ENCODE measurements at places on chromosomes 6 and 20.

DNA sequence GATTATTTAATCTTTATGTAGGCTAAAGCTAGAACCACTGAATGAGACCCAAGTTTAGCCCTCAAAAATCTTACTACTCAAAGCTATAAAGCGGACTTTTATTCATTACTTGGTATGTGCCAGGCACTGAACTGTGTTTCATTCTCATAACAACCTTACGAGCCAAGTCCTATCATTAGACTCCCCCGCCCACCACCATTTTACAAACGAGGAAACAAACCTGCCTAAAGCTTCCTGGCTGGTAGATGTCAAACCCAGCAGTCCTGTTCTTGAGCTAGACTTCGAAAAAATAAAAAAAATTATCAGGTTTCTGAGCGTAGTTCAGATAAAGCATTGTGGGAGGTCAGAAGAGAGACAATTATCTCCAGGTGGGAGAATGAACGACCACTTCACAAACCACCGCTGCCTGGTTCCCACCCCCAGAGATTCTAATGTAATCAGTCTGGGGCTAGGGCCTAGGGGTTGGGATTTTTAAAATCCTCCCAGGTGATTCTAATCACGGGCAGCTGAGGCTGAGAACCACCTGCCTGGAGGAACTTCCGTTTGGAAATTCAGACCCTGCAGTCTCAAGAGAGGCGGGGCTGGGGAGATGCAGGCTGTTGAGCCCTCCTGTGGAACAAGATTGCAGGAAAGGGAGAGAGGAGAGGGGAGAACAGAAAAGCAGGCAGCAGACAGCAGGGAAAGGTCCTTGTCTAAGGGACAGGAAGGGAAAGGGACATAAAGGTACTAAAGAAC, 8.6 kb downstream of the ADTRP start:
- DNase-seq: no peak

GRCh38 chr6:162260027-162260426, 467.5 kb downstream of the PRKN start:
- peak; percentile 4 for DNase-seq

- DNase-seq: no peak
These were observed 77.6 kb downstream of the TBC1D7 start for GRCh38 chr6:13250703-13251102.

- DNase-seq: peak; percentile 37
These were observed 16.5 kb downstream of the TNFAIP3 start for GRCh38 chr6:137883400-137884148.

DNA sequence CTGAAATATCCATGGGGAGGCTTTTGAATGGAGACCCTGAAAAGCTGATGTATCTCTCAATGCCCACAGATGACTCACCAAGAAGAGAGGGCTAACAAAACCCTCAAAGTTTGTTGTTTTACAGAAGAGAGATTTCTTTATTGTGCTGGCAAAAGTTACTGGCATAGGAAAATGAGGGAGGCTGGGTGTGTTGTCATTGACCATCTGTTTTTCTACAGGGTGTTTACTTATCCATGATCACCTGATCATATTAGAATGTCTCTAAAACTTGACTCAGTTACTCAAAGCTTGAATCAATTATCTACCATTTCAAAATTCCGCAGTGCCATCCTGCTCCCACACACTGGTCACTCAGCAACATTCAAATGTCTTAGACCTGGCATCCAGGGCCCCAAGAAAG, 9.8 kb downstream of the NCOA6 start:
- no peak for DNase-seq

GRCh38 chr20:38418509-38419204, 16.5 kb downstream of the SNHG17 start:
- no peak for DNase-seq

DNA sequence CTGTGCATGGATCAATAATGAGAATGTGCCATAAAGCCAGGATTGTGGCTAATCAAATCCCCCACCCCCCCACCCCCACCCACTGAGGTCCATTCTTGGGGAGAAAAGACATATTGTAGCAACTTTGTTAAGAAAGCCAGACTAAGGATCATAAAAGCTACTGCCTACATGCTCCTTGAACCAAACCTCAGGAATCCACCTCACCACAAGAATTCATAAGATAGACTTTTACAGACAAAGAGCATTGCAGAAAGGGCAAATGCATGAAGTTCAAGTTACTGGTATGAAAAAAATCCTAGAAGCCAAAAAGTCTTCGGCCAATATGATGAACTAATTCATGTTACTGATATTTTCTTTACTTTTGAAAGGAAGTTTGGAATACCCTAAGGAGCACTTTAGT, 187.9 kb upstream of the ARID1B start:
- DNase-seq: no peak

DNA sequence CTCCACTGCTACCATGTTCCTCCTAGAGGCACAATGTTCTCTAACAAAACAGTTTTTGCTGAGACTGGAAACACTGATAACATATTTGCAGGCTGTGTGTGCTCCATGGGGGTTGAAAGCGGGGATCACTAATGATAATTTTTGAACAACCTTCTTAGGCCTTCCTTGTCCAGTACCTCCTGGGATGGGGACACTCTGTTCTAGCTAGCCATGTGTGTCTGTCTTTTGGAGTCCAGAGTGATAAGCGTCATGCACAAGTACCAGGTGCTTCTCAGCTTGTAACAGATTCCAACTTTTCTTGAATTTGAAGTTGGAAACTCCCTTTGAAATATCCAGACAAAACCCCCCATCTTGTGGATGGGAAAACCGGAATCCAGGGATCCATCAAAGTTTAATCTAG, 15.2 kb downstream of the PI3 start:
- no peak for DNase-seq

DNA sequence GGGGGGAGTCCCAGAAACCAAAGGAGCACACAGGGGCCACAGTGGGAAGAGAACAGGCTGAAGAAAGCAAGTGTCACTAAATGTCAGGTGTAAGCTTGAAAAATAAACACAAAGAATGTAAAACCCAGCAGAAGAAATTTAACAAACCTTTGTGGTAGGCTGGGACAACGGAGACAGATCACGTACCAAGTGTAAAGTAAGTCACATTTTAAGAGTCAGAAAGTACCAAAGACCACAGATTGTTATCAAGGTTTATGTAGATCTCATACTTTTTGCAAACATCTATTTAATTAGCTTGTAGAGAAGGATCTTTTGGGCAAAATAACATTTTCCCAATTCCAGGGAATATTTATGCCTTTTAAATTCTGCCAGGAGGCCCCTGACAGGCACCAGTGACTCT, 1.6 kb downstream of the CLIC5 start:
- no peak for DNase-seq

DNA sequence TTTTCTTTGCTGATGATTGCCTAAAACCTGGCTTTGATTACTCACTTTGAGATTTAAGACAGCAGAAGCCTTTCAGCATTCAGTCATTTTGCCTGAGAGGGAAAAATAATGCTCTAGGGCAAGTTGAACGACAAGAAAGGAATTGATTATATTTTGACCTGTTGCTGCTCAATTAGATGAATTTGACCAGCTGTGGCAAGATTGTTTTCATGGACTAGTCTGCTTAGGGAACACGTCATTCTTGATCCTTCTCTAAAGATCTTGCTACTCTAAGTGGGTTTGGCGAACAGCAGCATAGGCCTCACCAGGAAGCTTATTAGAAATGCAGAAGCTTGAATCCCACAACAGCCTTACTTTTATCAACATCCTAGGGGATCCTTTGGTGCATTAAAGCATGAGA, 59.7 kb upstream of the PHACTR1 start:
- DNase-seq: no peak

GRCh38 chr20:46302106-46302505, 6.2 kb downstream of the CDH22 start:
- no peak for DNase-seq

- no peak for DNase-seq
These were observed 252.9 kb upstream of the MAN1A1 start for GRCh38 chr6:119602215-119603178.

- DNase-seq: no peak
These were observed 24.1 kb downstream of the HLA-C start for GRCh38 chr6:31247813-31248212.

DNA sequence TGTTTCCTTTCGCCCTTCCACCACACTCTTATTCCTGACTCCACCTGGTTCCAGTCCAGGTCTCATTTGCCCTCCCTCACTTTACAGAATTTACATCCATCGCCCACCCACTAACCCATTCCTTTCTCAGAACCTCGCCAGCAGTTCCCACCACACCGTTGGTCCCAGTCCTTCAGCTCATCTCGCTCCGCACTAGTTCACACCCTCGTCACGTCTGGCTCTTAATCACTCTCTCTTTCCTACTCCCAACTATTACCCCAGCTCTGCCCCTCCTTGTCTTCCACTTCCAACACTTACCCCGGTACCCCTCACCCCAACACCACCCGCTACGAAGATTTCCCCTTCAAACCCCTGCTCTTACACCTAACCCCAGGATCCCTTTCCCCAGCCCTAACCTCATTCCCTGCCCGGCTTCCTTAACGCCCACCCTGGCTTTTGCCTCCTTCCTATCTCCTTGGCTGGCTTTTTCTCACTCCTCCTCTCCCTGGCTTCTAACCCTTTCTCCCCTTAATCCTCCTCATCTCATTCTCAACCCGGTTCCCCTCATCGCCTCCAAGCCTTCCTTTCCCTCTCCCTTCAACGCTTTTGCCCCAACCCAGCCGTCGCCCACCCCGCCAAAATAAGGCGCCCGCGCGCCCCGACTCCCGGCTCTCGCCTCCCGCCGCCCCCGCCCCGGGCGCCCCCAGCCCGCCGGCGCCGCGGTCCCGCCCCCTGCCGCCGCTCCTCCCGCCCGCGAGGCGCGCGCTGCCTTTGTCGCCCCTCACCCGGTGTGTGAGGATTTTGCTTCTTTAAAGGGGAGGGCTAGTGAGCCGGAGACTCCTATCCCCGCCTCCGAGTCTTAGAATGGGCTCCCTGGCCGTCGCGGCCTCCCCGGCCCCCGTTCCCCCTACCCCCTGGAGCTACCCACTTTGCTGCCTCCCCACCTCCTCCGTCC, 542 bp downstream of the USP49 start:
- peak; percentile 9 for DNase-seq

DNA sequence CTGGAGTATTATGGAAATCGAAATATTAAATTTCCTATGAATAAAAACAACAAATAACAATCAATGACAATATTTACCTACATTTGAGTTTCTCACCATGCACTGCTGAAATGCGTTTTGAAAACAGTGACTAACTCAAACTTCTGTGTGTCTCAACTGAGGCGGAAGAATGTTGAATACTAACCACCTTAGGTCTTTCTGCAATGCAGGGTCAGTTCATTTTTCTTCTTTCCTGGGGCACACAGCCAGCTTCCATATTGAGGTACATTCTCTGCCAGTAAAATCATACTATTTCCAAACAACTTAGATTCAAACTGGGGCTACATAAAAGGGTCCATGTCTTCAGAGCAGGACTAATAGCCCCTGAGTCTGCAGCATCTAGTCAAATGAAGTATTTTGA, 310.1 kb downstream of the UTRN start:
- no peak for DNase-seq

GRCh38 chr6:36104836-36105235, 25.5 kb upstream of the MAPK13 start:
- no peak for DNase-seq

- no peak for DNase-seq
These were observed 16.1 kb downstream of the TTPAL start for GRCh38 chr20:44491635-44492395.

- DNase-seq: no peak
These were observed 15.0 kb upstream of the CCN6 start for GRCh38 chr6:112038756-112039430.

DNA sequence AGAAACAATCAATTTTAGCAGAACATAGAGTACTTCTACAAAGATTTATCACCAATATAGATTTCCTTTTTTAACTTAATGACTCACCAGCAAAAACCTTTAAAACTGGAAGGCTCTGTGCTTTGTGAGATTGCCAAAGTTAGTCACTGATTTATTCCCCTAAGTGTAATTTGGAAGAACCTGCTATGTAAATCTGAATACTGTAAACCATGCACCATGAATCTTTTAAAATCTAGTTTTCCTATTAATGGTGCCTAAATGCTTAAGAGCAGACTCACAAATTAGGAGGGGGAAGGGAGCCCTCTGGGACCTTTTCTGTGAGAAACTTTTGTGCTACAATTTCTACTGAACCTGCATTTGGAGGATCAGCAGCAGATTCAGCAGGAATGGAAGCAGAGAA, 57.8 kb upstream of the PNRC1 start:
- DNase-seq: no peak

DNA sequence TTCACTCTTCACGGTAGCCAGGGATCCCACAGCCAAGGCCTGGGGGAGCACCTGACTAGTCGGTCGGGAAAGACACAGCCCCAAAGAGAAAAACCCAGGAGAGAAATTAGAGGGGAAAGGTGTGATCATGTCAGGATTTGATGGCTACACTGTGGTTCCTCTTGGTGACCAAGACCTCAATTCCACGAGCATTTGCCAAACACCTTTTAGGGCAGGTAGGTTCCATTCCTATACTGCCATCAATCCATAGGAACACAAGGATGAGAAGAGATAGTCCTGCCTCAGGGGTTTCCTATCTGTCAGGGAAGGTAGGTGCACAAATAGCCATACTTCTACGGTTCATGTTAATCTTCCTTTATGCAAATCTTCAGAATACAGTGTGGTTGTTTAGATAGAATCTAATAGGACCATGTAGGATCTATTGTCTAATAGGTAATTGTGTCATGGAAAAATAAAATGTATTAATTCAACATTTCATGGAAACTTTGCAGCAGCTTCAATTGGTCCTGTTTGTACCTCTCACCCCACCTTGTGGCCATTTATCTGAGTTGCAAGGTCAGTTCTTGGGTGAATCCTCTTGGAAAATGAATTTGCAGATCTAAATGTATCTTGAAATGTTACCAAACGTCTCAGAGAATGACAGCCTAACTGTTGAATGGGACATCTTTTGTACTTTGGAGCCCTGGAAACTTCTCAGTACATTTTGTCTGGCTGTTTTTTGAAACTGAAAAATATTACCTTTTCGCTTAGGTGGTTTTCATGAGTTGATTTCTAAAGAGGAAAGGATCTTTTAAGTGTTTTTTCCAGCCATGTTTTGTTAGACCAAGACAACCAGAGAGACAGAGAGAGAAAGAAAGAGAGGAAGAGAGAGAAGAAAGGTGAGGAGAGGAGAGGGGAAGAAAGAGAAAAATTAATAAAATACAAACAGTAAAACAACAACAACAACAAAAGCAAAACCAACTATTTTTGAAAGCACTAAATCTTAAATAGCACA, 33.7 kb upstream of the IYD start:
- DNase-seq: peak; percentile 28
